Tracheal epithelial cell (primary cell): ENCODE measurements at places on chromosomes 3 and 15. TPM values are rescaled to one million over a fixed set of nuclear protein-coding genes. Genes with fewer than 3 reads are reported as not detected.

The GRK7 gene
- total RNA-seq: not detected in 2 replicates

The GOLGA8J gene
- not detected in 2 replicates for total RNA-seq

The CNTN6 gene
- not detected in 2 replicates for total RNA-seq

The ADAMTSL3 gene
- 1.1 and 1.9 TPM in 2 replicates for total RNA-seq

The SENP7 gene
- 5.1 and 5.5 TPM in 2 replicates for total RNA-seq

The GABRA5 gene
- not detected in 2 replicates for total RNA-seq

The RAD51 gene
- 0.21 and 2.4 TPM in 2 replicates for total RNA-seq

The GALNT15 gene
- total RNA-seq: 0.21 and 0.24 TPM in 2 replicates

The CHL1 gene
- under 0.01 and 2.1 TPM in 2 replicates for total RNA-seq

The CALML4 gene
- 3.1 and 6.4 TPM in 2 replicates for total RNA-seq

The CPLX3 gene
- total RNA-seq: not detected in 2 replicates

The NEIL1 gene
- 10.4 and 13.7 TPM in 2 replicates for total RNA-seq

The NR2E3 gene
- under 0.01 TPM in 1 of 2 replicates, not detected in the other for total RNA-seq
